NCI-H524 treated with DMSO at 0.1 percent for 48 hours (cell line): ENCODE measurements at places on chromosomes 12 and 14.

GRCh38 chr14:56235388-56235787 is 117.2 kb downstream of the PELI2 start:
- no peak for DNase-seq

- DNase-seq: no peak
Observed at GRCh38 chr12:72338437-72338836, 66.3 kb downstream of the TRHDE start.

DNA sequence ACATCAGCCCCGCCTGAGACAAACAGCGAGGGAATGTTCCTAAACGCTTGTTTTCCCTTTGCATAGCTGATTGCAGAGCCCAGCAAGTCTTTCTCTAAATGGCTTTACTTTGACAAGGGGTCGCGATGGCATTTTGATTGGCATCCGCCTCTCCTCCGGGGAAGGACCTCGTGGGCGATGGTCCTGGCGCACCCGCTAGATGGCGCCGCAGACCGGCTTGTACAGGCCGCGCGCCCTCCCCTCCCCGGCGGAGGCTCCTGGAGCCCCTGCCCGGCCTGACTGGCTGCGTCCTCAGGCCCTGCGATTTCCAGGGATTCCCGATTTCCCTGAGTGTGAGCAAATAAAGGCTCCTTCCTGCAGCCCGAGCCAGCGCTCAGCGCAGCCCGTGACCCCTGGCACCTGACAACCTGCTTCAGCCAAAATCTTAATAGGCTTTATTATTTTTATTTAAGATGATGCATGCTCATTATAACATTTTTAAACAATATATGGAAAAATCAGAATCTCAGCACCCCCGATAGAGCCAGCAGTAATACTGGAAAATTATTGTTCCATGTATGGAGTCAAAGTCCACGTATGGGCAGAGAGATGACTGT is 468.3 kb downstream of the AACS start:
- no peak for DNase-seq

- DNase-seq: no peak
Observed at GRCh38 chr14:102066041-102066451, 20.8 kb downstream of the HSP90AA1 start.

DNA sequence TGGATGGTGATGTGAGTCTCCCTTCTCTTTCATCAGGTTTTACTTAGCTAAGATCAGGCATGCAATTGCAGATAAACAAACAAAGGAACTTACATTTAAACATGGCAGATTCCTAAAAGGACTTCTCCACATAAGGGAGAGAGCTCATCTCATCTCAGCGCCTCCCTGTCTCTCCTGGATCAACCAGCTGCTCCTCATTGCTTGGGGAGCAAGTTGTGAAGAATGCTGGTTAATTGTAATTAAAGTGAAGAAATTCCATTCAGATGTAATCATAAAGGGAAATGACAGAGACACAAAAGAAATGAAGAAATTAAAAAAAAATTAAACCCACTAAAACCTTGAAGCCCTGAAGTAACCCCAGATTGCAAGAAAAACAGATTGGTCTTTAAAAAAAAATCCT is 104.4 kb upstream of the DIO2 start:
- no peak for DNase-seq

DNA sequence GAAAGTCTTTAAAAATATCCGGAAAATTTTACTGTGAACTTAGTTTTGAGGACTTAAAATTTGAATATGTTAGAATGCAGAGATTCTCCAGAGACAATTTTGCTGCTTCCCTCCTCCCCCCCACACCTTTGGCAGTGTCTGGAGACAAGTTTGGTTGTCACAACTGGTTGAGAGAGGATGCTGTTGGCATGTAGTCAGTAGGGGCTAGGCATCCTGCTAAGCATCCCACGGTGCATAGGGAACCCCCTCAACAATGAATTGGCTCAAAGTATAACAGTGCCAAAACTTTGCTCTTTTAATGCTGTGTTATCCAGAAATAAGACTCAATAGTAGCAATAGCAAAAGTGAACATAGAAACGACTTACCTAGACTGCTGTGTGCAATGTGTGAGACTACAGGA is 3.6 kb downstream of the SRSF5 start:
- no peak for DNase-seq

DNA sequence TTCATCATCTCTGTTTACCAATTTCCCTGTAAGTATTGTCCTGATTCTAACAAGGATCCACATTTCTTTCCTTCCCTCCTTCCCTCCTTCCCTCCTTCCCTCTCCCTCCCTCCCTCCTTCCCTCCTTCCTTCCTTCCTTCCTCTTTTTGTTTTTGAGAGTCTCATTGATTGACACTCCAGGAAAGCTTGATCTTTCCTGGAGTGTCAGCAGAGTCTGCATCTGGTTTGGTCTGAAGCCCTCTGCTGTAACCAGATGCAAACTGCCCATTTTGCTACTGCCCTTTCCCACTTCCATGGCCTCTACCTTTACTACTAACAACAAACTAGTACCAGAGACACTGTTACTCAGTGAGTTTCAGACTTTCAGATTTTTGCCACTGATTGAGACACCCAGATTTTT is 14.4 kb upstream of the OR6C65 start:
- DNase-seq: no peak

- no peak for DNase-seq
Observed at GRCh38 chr12:28851781-28852180, 297.3 kb upstream of the FAR2 start.

- DNase-seq: no peak
Observed at GRCh38 chr12:62832558-62832957, 102.4 kb downstream of the PPM1H start.

DNA sequence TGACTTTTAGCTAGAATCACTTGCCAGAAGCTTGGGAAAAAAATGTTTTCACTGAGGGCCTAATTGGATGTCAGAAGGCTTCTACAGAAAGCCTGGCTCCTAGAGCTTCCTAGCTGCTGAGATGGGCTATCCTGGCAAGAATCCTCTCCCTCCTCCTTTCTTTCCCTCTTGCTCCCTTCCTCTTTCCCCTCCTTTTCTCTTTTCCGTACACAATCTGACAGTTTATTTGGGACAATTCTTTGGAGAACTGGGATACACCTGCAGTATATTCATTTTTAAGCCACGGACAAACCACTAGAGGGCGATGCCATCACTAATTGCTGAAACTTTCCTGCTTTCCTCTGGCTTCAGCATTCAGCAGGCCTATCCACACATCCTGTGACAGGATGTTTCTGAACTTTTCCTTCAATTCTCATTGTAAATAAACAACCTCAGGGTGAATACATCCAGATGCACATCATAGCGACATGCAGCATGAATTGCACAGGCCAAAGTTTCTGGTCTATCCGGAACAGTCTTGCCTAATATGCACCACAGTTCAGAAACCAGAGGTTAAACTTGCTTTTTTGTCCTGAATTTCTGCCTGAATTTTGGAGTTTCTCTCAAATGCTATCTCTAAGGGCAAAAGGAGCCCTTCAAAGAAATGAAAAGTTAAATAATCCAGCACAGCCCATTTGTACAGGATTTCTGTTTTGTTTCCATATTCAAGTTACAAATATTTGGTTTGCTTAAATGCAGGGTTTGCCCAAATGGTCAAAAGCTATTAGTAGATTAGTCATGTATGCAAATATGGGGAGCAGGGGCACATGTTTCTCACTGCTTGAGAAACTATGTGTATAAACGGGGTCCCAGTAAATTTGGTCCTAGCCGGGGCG is 142.8 kb downstream of the PAWR start:
- DNase-seq: no peak

GRCh38 chr12:71756054-71756690 is 1.5 kb downstream of the RAB21 start:
- no peak for DNase-seq

DNA sequence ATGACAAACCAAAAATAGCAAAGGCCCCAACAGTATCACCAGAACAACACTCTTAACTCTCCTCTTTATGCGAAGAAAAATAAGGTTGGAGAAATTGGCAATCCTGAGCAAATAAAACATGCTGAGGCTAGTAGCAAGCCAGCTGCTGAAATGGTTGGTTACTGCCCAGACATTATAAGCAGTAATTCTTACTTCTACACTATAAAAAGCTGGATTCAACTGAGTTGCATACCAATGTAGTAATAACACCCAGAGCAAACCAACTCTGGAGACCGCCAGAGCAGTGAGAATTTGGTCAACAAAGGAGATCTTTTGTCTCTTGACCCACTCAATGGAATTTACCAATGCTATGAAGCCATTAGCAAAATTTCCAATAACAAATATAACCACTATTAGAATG is 628 bp downstream of the TAS2R30 start:
- no peak for DNase-seq

DNA sequence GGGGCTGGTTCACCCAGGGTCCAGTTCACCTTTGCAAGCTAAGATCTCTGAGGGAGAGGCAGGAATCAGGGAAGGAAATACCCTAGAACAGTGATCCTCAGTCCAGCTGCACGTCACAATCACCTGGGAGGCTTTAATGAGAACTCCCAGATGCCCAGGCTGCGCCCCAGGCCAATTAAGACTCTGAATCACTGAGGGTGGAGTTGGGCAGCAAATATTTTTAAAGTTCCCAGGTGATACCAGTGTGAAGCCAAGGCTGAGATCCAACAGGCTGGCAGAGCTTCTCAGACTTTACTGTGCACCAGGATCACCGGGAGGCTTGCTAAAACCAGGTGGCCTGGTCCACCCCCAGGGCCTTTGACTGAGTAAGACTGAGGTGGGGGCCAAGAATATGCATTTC is 23.8 kb downstream of the MYL2 start:
- DNase-seq: no peak

- DNase-seq: no peak
Observed at GRCh38 chr12:57518176-57518919, 2.0 kb downstream of the DDIT3 start.

GRCh38 chr14:31611778-31612433 is 50.7 kb downstream of the NUBPL start:
- no peak for DNase-seq

- DNase-seq: no peak
Observed at GRCh38 chr14:22513066-22513812, 75.8 kb downstream of the DAD1 start.

DNA sequence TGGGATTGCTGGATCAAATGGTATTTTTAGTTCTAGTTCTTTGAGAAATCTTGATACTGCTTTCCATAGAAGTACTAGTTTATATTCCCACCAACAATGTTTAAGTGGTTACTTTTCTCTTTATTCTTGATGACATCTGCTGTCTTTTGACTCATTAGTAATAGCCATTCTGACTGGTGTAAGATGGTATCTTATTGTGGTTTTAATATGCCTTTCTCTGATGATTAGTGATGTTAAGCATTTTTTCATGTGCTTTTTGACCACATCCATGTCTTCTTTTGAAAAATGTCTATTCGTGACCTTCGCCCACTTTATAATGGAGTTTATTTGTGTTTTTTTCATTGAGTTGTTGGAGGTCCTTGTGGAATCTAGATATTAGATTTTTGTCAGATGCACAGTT is 865.7 kb downstream of the SLC6A15 start:
- DNase-seq: no peak

GRCh38 chr14:45940318-45940717 is 687.3 kb upstream of the MIS18BP1 start:
- DNase-seq: no peak

GRCh38 chr12:51174501-51174900 is 1.6 kb upstream of the TFCP2 start:
- DNase-seq: no peak
